ENCODE measurements at places on chromosomes 2 and 18.

DNA sequence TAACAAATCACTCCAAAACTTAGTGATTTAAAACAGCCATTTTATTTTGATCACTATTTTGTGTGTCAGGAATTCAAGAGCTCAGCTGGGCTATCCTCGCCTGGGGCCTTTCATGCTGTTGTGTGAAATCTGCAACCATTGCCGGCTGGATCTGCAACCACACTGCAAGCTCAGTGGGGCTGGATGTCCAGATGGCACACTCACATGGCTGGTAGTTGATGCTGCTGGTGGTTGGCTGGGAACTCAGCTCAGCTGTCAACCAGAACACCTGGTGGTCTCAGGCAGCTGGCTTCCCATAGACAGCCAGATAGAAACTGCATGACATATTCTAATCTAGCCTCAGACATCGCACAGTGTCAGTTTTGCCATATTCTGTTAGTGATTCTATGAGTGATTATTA is 30.6 kb upstream of the AP1S3 start:
- no peak for DNase-seq

DNA sequence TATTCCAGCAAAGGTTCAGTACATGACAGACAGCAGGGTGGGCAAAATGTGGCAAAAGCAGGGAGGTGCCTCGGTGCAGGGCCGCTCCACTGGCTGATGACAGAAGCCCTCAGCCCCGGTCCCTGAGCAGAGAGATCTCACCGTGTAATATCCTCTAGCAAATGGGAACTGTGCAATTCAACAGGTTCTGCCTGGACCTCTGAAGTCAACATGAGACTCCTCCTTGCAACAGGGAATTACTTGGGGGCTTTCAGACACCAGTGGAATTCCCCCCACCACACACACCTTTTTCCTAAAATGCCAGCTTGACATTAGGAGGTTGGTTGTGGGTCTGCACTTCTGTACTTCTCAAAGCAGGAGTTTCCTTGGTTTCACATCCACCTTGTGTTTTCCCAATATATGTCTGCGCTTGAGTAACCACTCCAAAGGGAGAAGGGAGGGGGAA is 50.8 kb downstream of the SPRED2 start:
- DNase-seq: no peak

- DNase-seq: no peak
These were observed 8.4 kb downstream of the KCNIP3 start for GRCh38 chr2:95305380-95306061.

DNA sequence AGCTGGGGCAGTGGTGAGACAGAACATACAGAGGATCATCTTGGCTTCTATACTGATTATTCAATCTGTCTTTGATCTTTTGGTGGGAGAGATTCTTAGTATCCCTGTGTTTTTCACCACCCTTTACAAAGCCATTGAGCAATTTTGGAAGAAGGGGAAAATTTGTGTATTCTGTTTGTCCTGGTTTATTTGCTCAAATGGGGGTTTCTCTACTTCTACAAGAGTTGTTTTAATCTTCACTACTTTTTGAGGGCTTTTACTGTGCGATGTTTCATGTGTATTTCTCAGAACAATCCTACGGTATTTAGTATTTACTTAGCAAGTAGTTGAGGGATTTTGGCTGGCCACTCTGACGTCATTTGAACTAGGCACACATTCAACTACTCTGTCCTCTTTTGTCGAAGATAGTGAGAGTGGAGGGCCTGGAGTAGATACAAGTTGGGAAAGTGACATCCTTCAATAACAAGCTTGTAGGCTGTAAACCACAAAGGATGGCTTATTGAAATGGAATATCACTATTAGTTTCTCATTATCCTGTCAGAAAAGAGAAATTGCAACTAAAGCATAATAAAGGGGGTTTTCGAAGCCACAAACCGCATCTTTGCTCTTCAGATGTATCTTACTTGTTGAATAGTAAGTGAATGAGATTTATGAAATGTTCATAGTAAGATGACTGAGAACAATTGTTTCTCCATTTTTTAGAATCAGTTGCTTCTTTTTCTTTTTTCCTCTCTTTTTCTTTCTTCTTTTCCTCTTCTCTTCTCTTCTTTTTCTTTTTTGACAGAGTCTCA is 24.8 kb downstream of the FMNL2 start:
- no peak for DNase-seq

DNA sequence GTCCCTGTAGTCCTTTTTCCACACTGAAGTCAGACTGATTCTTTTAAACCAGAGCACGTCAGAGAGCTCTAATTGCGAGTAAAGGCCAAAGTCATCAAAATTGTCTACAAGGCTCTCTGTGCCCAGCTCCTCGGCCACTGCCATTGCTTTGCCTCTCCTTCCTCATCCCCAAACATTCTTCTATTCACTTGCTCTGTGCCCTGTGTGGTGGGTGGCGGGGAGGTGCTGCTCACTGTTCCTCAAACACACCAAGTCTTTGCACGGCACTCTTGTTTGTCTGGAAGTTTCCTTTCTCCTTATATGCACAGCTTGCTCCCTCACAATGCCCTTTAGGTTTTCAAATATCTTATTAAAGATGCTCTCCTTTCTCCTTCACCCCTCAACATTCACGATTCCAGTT is 100.1 kb upstream of the FSHR start:
- DNase-seq: no peak

DNA sequence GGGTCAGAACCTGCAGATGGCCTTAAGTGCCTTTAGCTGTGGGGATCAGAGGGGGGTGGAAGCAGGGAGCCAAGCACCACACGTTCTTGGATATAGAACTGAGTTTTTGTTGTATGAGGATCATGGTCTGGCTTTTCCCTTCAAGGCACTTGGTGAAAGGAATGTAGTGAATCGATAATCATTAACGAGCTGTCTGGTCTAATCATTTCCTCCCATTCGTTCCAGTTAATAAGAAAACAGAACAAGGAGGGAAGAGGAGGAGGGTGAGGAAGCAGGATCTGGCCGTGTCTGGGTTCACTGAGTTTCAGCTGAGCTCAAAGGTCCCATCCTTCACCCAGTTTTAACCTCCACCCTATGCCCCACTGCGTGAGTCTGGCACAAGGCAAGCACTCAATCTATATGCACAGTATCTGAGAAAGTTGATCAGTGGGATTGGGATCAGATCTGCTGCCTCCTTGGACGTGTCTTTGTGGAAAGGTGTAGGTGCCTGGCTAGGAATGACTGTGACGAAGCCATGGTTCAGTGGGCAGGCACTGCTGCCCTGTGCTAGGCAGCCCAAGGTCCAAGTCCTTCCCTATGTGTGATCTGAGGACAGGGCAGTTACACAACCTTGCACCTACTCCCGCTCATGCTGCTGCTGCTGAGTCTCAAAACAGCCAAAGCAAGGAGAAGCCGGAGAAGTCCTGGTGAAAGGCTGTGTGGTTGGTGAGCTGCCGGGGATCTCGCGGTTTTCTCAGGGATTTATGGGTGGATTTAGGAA is 54.8 kb downstream of the GALNT14 start:
- DNase-seq: no peak

GRCh38 chr2:168254158-168254935 is 7.0 kb upstream of the STK39 start:
- no peak for DNase-seq
